Mammary epithelial cell (primary cell): ENCODE measurements at places on chromosomes 3 and 15. TPM values are rescaled to one million over a fixed set of nuclear protein-coding genes. Genes with fewer than 3 reads are reported as not detected.

DNA sequence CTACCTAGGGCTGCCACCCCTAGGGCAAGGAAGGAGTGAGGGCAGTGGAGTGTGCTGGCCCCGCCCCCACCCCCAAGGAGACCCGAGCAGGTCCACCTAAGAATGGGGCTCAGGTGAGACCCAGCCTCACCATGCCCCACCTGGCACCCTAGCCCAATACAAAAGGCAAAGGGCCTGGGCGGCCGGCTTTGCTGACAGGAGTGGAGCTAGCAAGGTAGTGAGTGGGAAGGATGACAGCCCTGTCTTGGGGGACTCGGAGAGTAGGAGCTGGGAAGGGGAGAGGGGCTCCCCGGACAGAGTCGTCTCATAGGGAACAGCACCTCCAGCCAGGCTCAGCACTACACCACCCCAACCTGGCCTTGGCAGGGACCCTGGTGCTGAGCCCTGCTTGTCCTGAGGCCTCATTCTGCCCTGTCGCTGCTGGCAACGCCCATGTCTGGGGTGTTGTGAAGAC is 12.1 kb downstream of the C15orf39 start:
- no peak for DNase-seq

DNA sequence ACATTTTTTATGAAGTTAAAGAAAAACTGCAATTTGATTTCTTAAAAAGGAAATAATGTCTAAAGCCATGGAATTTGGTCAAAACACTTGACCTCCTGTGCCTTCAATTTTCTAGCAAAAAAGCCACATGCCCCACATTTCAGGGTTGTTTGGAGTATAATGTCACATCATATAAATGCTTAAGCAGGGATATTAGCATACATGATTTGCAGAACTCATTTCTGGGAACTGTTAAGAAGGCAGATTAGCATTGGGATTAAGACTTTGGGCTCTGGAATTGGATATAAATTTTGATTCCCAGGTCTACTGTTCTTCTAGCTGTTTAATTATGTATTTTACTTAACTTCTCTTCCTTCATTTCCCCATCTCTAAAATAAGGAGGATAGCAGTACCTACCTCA is 59.2 kb downstream of the CDIN1 start:
- DNase-seq, result no peak

DNA sequence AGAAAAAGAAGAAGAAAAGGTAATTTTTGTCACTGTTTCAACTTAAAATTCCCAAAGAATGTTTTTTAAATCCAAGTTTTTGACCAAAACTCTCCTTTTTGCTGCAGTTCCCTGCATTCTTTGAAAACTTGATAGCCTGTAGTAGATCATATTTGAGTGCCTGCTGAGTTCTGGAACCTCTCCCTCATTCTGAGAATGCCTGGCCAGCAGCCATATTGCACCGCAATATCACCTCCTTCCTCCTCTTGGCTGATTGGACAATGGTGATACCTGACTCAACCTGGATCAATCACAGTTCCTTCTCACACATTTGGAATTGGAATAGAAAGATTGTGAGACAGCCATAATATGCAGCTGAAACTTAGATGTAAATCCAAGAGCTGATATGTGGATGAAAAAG is 97.6 kb upstream of the GAP43 start:
- peak; percentile 1 for DNase-seq

DNA sequence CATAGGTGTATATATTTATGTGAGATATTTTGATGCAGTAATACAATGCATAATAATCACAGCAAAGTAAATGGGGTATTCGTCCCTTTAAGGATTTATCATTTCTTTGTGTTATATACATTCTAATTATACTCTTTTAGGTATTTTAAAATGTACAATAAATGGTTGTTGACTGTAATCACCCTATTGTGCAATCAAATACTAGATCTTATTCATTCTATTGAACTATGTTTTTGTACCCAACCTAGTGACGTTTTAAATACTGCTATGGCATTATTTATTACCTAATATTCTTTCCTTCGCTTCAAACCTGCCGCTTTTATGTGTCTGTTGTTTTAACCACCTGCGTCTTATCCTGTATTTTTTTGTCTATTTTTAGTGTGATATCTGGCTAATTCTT is 132.4 kb downstream of the ADAMTSL3 start:
- no peak for DNase-seq

DNA sequence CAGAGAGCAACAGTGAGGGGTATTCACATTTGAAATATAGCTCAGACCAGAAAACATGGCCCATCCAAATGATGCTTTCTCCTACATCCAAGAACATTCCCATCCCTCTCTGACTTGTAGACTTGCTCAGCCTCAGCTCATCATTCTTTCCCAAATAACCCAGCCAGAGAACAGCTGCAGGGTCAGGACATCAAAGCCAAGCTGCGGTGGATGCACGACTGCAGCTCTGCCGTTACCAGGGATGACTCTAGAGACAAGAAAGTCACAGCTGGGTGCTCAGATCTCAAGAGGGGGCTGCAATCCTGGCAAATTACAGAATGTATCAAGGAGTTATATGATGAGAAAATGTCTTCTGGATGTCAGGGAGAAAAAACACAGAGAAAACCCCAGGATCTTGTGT is 944.3 kb downstream of the NTRK3 start:
- DNase-seq, result no peak

DNA sequence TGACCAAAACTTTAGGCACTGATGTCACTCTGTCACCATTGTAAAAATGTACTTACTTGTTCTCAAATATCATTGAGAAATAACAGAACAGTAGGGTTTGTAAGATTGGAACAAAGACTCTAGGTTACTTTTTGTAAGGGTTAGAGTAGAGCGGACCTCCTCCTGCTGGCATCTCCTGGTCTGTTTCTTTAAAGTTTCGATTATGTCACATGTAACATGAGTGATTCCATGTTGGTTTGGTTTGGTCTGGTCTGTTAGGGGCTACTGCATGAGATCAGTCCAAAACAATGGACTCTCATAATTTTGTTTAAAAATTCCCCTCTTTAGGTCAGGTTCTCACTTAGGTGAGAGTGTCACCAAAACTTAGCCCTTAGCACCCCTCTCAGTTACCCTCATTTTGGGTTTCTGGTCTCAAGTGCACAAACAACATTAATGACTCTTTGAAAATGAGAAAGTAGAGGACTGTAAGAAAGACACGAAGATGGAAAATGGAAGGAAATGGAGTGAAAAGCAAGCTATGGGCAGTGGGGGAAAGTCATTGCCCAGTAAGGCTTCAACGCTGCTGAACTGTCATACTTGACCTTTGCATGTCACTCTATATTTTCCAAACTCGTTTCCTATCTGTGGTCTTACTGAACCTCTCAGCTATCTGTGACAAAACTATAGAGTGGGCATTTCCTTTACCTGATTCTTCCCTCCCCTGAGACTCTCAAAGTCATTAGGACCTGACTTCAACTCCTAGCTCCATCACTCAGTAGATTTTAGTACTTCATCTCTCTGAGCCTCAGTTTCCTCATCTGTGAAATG is 52.7 kb downstream of the LDHAL6B start:
- no peak for DNase-seq

GRCh38 chr3:63395960-63396359 is 117.9 kb downstream of the SYNPR start:
- DNase-seq, result no peak

- DNase-seq, result peak; percentile 13
These were observed 230.4 kb upstream of the CHRM5 start for GRCh38 chr15:33737687-33738601.

- DNase-seq, result peak; percentile 50
These were observed 35.8 kb upstream of the FBN1 start for GRCh38 chr15:48681353-48681752.

GRCh38 chr15:33506781-33507296 is 196.1 kb downstream of the RYR3 start:
- DNase-seq, result no peak

GRCh38 chr3:24315971-24316370 is 178.7 kb downstream of the THRB start:
- DNase-seq, result peak; percentile 17

- peak; percentile 80 for DNase-seq
These were observed 100.0 kb downstream of the ZMAT3 start for GRCh38 chr3:178971614-178972013.

DNA sequence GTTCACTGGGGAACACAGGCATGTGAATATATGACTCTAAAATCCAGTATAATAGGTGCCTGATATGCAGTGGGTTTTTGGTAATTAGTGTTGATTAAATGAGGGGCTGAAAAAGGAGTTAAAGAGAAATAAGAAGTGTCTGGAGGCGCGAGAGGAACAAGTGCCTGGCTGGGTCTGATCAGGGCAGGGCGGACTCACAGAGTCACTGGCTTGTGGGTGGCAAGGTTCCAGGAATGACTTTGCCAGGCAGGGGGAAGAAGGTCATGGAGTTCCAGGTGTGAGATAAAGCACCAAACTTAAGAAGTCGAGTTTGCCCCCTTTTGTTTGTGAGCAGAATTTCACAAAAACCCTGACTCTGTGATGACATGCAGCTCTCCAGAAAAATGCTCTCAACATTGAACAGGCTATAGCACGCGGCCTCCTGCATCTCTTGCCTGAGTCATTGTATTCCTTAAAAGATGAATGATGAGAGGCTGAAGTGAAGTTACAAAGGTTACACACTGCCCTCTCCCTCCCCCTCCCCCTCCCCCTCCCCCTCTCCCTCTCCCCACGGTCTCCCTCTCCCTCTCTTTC is 63.0 kb upstream of the LMCD1 start:
- DNase-seq, result no peak

- peak; percentile 70 for DNase-seq
These were observed 126.8 kb upstream of the PFN2 start for GRCh38 chr3:150097588-150097890.

Gene MYD88
- 10.2 TPM for total RNA-seq

Gene PPARG
- total RNA-seq, result 0.54 and 3.5 TPM in 2 replicates

Gene KIF15
- 0.67 TPM for total RNA-seq

Gene SLC51A
- total RNA-seq, result not detected

Gene FOXB1
- not detected for total RNA-seq

Gene FAM81A
- total RNA-seq, result 0.33 TPM

Gene CLDN18
- total RNA-seq, result not detected

Gene BOC
- total RNA-seq, result 15.0 and 18.5 TPM in 2 replicates
